Pancreas (tissue), 10 donors: ENCODE measurements at places on chromosomes 1 and 21. TPM values are rescaled to one million over a fixed set of nuclear protein-coding genes. Genes with fewer than 3 reads are reported as not detected.

Gene S100A6
- 264 TPM for total RNA-seq

Gene LY9
- 0.20 TPM for total RNA-seq

Gene GPR89B
- total RNA-seq = 10.3 TPM

- peak; percentile 51 for DNase-seq
Measured at GRCh38 chr1:113247355-113247754, 143.0 kb upstream of the MAGI3 start.
